ENCODE measurements at places on chromosomes 7 and 10.
A peak's percentile ranks its signal among the peaks of the same experiment; 100 is the strongest.

- DNase-seq, result peak; percentile 13
Observed at GRCh38 chr7:127383123-127383835, 9.2 kb downstream of the ZNF800 start.

GRCh38 chr10:133009218-133009950, 67.0 kb upstream of the CFAP46 start:
- peak; percentile 36 for DNase-seq

DNA sequence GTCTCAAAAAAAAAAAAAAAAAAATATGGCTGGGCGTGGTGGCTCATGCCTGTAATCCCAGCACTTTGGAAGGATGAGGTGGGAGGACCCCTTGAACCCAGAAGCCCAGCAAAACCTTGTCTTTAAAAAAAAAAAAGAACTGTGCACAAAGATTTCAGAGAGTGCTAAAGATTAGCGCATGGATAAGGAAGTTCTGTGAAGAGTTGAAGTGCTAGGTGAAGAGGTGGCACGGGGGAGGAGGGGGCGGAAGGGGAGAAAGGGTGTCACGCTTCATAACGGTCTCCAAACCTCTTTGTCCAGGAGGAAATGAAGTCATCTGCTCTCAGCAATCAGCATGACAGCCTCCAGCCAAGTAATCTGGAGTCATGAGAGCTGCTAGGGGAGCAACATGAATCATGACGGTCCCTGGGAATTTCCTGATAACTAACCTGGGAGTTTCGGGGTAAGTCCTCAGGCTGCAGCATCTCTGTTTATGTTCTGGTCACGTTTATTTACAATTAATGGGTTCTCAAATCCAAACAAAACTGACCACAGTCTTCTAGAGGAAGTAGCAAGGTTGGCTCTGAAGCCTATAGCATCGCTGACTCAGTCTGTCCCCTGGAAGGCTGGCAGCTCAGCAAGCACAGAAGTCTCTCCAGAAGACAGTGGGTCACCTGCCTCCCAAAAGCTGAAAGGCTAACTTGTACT, 1.9 kb upstream of the PLAU start:
- peak; percentile 85 for DNase-seq

- DNase-seq, result no peak
Observed at GRCh38 chr7:1520539-1521234, 9.8 kb upstream of the MAFK start.

- DNase-seq, result no peak
Observed at GRCh38 chr10:126868371-126868770, 36.9 kb upstream of the DOCK1 start.

DNA sequence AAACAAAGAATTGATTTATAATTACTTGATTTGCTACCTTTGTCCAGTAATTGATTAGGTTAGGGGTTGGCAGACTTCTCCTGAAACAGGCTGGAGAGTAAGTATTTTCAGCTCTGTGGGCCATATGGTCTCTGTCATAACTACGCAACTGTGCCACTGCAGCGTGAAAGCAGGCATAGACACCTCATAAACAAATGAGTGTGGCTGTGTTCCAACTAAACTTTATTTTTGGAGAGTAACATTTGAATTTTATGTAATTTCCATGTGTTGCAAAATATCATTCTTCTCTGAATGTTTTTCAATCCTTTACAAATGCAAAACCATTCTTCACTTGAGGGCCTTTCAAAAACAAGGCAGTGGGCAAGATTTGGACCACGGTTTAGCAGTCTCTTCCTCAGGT, 76.9 kb downstream of the GALNT17 start:
- DNase-seq, result no peak

DNA sequence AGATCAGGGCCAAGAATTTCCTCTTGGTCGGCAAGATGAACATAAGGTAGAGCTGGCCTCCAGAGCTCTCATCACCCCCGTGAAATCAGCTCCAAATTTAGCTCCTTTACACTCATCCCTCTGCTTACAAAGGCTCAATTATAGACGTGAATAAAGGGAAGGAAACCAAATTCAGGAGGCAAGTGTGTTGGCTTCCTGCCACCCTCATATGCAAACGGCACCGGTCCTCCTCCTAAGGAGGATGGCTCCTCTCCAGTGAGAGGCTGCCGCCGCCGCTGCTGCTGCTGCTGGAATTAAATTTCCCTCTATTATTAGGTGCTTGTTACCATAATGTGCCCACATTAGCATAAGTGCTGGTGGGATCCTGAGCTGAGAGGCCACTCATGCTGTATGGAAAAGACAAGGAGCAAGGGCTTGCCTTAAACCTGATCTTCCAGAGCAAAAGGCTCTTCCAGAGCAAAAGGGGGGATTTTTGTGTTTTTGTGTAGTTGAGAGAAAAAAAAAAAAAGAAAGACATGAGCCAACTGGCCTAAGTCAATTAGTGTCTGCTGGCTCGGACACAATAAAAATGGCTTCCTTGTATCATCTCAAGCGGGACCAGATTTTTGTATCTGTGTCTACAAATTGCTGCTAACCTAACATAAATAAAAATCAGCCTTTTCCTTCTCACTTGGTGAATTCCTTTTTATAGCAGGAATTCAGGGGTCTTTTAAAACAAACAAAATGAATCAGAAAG, 68.4 kb downstream of the CDHR3 start:
- DNase-seq, result no peak
